Gastrocnemius medialis (tissue), 4 donors: ENCODE measurements at places on chromosomes 3 and 15. TPM values are rescaled to one million over a fixed set of nuclear protein-coding genes. Genes with fewer than 3 reads are reported as not detected.

GRCh38 chr3:134294302-134295280 is 43.9 kb upstream of the RYK start:
- H3K36me3 ChIP-seq, result no peaks in the 10 kb centered on the region
- no peak overlapping the region for H3K4me3 ChIP-seq
- no peaks in the 10 kb centered on the region for H3K27me3 ChIP-seq
- no peak for DNase-seq
- no peak overlapping the region for H3K27ac ChIP-seq

- H3K4me1 ChIP-seq, result no peaks in the 10 kb centered on the region
- H3K27ac ChIP-seq, result no peak overlapping the region
- no peaks in the 10 kb centered on the region for H3K36me3 ChIP-seq
- DNase-seq, result no peak
These were observed 620.3 kb upstream of the AGTR1 start for GRCh38 chr3:148077318-148077923.

DNA sequence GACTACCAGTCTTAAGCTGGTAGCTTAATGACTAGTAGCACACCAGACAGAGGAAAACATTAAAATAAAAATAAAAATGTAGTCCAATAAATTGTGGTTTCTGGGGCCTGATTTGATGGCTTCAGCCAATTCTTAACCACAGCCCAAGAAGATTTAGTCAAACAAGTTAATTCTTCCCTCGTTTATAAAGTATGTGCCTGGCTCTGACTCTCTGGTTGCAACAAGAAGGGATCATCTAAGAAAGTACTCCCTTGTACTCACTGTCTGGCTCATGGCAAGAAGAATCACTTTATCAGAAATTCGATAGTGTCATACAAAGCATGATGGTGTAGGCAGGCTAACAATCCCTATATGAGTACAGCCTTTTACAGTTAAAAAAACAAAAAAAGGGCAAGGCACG is 141.9 kb downstream of the P3H2 start:
- no peak overlapping the region for H3K4me3 ChIP-seq
- no peak for DNase-seq
- H3K27ac ChIP-seq, result no peak overlapping the region
- H3K36me3 ChIP-seq, result no peaks in the 10 kb centered on the region
- peaks cover 6% of the 10 kb centered on the region for H3K4me1 ChIP-seq

DNA sequence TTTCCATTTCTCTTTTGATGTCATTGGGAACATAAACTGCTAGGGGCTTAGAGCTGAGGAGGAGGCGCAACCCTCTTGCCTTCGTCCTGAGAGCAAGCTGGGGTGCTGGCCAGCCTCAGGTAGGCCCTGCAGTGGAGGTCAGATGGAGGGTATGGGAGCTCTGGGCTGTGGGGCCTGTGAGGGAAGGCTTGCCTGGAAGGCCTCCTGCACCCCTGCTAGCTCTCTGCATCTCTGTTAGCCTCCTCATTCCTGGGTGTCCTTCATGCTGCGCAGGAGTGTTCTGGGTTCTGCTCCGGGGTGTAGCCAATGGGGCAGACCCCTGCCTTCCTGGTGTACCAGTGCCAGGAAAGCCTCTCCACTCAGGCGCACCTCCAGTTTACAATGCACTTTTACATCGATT is 11.8 kb downstream of the GP5 start:
- DNase-seq, result no peak
- H3K4me1 ChIP-seq, result no peaks in the 10 kb centered on the region
- peaks cover 2% of the 10 kb centered on the region for H3K27me3 ChIP-seq
- no peak overlapping the region for H3K27ac ChIP-seq

DNA sequence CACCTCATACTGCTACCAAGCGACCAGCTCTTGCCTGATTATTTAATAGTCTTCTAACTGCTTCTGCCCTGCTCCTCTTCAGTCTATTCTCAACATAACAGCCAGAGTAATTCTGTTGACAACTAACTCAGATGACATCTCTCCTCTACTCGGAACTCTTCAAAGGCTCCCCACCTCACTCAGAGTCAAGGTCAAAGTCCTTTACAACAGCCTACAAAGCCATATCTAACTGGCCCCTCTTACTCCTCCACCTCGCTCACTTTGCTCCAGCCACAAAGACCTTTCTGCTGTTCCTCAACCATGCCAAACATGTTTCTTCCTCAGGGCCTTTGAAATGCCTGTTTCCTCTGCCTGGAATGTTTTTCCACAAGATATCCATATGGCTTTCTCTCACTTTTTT is 43.6 kb downstream of the PIK3R4 start:
- no peak overlapping the region for H3K4me3 ChIP-seq
- no peak overlapping the region for H3K27ac ChIP-seq
- DNase-seq, result no peak

DNA sequence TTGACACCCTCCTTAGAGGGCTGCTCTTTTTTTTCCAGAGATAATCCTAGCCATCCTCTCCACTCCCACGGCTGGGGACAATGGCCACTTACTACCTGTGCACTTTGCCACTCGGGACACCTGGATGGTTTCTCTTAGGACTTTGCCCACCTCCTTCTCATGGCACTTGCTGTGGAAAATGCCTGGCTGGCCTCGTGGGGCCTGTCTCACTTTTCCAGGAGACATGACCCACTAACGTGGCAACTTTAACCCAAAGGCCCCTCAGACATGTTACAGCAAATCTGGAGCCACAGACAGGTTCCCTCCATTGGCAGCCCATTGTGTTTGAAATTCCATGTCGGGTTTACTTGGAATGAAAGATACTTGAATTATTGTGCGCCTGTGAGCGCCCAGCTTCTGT is 29.4 kb upstream of the ESYT3 start:
- no peak overlapping the region for H3K4me3 ChIP-seq
- no peaks in the 10 kb centered on the region for H3K36me3 ChIP-seq
- no peak for DNase-seq
- H3K4me1 ChIP-seq, result peaks cover 9% of the 10 kb centered on the region
- H3K27me3 ChIP-seq, result no peaks in the 10 kb centered on the region
- no peak overlapping the region for H3K27ac ChIP-seq

- H3K36me3 ChIP-seq, result no peaks in the 10 kb centered on the region
- no peaks in the 10 kb centered on the region for H3K27me3 ChIP-seq
- H3K4me3 ChIP-seq, result no peak overlapping the region
- no peak for DNase-seq
These were observed 542.6 kb downstream of the ZBBX start for GRCh38 chr3:166837535-166837934.

- DNase-seq, result no peak
- no peak overlapping the region for H3K4me3 ChIP-seq
- no peaks in the 10 kb centered on the region for H3K27me3 ChIP-seq
- H3K4me1 ChIP-seq, result no peaks in the 10 kb centered on the region
These were observed 93.7 kb downstream of the SLC25A26 start for GRCh38 chr3:66314455-66314854.

- no peaks in the 10 kb centered on the region for H3K36me3 ChIP-seq
- H3K4me1 ChIP-seq, result no peaks in the 10 kb centered on the region
These were observed 76.8 kb downstream of the THBS1 start for GRCh38 chr15:39657668-39658067.

DNA sequence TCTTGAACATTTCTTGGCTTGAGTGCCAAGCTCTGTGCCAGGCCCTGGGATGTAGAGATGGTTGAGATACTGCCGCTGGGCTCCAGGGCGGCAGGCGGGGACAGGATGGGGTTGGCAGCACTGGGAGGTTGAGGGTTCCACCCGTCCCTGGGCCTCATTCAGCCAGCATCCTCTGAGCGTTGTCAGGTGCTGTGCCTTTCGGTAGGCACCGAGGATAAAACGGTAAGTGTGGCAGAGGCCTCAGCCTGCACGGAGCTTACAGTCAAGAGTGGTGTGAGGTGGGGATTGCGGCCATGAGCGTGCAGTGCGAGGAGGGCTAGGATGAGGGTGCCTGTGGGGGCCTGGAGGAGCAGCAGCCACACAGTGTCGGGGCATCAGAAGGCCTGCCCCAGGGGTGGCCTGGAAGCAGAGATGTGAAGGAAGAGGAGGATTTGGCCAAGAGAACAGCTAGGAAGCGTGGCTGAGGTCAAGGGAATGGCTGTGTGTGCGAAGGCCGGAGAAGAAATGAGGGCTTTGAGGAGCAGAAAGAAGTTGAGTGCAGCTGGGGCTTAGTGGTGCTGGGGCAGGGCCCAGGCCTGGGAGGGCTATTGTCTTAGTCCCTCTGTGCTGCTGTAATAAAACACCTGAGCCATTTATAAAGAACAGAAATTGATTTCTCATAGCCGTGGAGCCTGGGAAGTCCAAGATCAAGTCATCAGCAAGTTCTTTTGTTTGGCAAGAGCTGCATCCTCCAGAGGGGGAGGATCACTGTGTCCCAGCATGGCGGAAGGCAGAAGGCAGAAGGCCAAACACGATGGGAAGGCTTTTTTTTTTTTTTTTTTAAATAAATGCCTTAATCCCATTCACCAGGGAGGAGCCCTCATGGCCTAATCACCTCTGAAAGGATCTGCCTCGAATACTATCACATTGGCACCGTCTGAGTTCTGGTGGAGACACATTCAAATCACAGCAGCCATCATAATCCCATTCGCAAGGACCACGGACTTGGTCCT is 22.7 kb downstream of the CORO2B start:
- no peaks in the 10 kb centered on the region for H3K27me3 ChIP-seq
- DNase-seq, result no peak
- no peaks in the 10 kb centered on the region for H3K36me3 ChIP-seq
- peaks cover 17% of the 10 kb centered on the region for H3K4me1 ChIP-seq
- H3K4me3 ChIP-seq, result no peak overlapping the region
- H3K27ac ChIP-seq, result peak overlapping the region; percentile 72

- no peaks in the 10 kb centered on the region for H3K27me3 ChIP-seq
- H3K4me1 ChIP-seq, result no peaks in the 10 kb centered on the region
- H3K27ac ChIP-seq, result no peak overlapping the region
- H3K4me3 ChIP-seq, result no peak overlapping the region
- no peaks in the 10 kb centered on the region for H3K36me3 ChIP-seq
- no peak for DNase-seq
These were observed 37.1 kb upstream of the CCK start for GRCh38 chr3:42302924-42303634.

DNA sequence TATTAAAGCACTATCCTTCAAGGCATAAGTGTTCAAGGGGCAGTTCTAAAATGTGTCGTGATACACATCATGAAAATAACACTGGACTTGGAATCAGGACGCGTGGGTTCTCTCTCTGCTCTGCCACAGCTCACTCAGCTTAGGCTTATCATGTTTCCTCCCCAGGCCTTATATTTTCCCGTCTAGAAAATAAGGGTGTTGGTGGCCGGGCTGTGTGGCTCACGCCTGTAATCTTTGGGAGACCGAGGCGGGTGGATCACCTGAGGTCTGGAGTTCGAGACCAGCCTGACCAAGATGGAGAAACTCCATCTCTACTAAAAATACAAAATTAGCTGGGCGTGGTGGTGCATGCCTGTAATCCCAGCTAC is 223.0 kb downstream of the OPA1 start:
- H3K27ac ChIP-seq, result no peak overlapping the region
- no peak for DNase-seq
- no peaks in the 10 kb centered on the region for H3K27me3 ChIP-seq
- H3K36me3 ChIP-seq, result no peaks in the 10 kb centered on the region
- H3K4me3 ChIP-seq, result no peak overlapping the region
- H3K4me1 ChIP-seq, result peaks cover 5% of the 10 kb centered on the region

DNA sequence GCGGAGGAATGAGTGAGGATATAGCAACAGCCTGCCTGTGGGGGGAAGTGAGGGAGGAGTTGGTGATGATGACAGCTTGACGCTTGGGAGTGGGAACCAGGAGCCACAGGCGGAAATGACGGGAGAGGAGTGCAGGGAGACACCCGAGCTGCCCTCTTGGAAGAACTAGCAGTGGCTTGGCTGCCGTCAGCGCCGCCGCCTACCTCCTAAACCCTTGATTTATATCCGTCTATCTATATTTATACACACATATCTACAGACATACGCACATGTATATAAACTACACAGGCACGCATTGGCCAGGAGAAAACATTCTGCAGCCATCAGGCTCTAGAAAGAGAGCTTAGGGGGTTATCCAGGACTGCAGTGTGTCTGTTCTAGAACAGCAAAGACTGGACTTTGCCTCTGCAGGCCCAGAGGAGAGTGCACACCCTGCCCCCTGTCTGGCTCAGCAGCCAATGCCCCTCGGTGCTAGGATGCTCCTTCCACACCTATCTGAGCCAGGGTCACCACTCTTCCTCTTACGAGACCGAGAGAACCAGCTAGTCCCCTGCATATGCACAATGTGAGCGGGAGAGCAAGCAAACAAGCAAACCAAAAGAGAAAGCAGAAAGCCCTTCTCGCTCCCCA is 45.3 kb upstream of the MAGEF1 start:
- peak; percentile 66 for DNase-seq
- H3K36me3 ChIP-seq, result no peaks in the 10 kb centered on the region
- H3K4me3 ChIP-seq, result peak overlapping the region; percentile 2

DNA sequence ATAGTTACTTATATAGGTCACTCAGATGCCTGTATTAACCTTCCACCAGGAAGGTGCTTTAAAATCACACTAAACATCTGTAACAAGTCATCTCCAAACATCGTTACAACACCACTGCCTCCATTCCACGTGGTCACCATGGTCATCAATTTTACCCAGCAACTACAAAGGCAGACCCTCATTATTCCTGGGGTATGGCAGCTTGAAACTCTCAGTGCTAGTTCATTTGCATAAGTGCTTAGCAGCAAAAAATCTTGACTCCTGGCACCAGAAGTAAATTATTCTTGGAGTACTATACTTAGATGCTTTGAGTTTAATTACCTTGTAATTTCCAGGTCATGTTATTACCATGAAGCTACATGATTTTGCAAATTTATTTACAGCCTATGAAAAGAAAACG is 250.6 kb downstream of the KBTBD8 start:
- H3K27ac ChIP-seq, result no peak overlapping the region
- H3K4me1 ChIP-seq, result no peaks in the 10 kb centered on the region
- H3K27me3 ChIP-seq, result no peaks in the 10 kb centered on the region
- H3K36me3 ChIP-seq, result no peaks in the 10 kb centered on the region

DNA sequence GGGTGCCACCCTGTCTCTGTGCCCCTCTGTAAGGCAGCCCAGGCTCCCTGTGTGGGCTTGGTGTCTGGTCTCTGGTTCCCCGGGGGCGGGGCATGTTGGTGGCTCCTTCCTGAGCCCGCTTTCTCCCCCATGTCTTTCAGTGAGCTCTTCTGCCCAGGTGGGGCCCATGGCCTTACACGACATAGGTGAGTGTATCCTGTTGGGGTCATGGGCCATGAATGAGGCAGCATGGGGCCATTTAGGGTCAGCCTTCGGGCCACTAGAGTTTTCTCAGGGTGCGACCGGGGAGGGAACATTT is 195.1 kb downstream of the UBE3A start:
- H3K4me3 ChIP-seq, result no peak overlapping the region
- no peak overlapping the region for H3K27ac ChIP-seq
- no peaks in the 10 kb centered on the region for H3K27me3 ChIP-seq
- no peaks in the 10 kb centered on the region for H3K36me3 ChIP-seq
- H3K4me1 ChIP-seq, result no peaks in the 10 kb centered on the region

GRCh38 chr15:89794627-89795241 is 18.6 kb downstream of the MESP2 start:
- H3K4me3 ChIP-seq, result no peak overlapping the region
- no peaks in the 10 kb centered on the region for H3K36me3 ChIP-seq
- DNase-seq, result no peak
- H3K27me3 ChIP-seq, result no peaks in the 10 kb centered on the region

- no peaks in the 10 kb centered on the region for H3K36me3 ChIP-seq
- no peaks in the 10 kb centered on the region for H3K4me1 ChIP-seq
- no peak overlapping the region for H3K4me3 ChIP-seq
- H3K27ac ChIP-seq, result no peak overlapping the region
These were observed 424.6 kb downstream of the GRM7 start for GRCh38 chr3:7285505-7285904.

Gene FGD5
- 5.4 TPM for total RNA-seq

Gene RAD18
- 2.3 TPM for total RNA-seq

Gene HTR3E
- total RNA-seq, result not detected
